ENCODE measurements at places on chromosomes 12 and 14.

- no peak for DNase-seq
Observed at GRCh38 chr14:33717866-33718265, 233.0 kb downstream of the EGLN3 start.

DNA sequence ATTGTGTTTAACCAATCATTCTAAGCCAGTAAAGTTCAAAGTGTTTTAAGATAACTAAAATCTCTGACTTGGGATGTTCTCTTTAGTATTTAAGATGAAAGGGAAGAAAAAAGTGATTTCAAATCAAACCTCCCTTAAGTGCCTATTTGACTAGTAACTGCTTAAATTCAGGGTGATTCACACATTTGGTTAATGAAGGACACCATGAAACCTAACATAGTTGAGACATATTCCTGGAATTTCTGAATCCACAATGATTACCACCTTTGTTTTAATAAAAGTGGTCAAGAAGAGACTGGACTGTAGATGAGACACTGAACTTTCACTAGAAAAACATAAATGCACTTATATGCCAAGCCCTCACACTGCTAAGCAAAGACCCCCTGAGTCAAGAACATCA, 138.7 kb downstream of the MED13L start:
- DNase-seq = no peak

DNA sequence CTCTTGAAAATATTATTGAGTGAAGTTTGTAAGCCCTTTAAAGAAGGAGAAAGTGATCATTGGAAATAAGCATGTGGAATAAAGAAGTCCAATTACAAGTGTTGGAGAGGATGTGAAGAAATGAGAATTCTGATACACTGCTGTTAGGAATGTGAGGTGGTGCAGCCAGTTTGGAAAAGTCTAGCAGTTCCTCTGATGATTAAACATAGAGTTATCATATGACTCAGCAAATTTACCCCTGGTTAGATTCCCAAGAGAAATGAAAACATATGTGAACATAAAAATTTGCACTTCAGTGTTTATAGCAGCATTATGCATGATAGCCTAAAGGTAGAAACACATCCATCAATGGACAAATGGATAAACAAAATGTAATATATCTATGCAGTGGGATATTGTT, 319.9 kb downstream of the AEBP2 start:
- no peak for DNase-seq

- DNase-seq = no peak
Observed at GRCh38 chr12:113467142-113467501, 4.5 kb downstream of the LHX5 start.

GRCh38 chr14:77738559-77739250, 22.3 kb downstream of the SNW1 start:
- DNase-seq = no peak

GRCh38 chr14:89447182-89447944, 30.3 kb upstream of the FOXN3 start:
- DNase-seq = no peak

GRCh38 chr14:53093206-53093605, 59.9 kb downstream of the DDHD1 start:
- no peak for DNase-seq

- DNase-seq = no peak
Observed at GRCh38 chr12:104357421-104357952, 53.9 kb downstream of the EID3 start.

DNA sequence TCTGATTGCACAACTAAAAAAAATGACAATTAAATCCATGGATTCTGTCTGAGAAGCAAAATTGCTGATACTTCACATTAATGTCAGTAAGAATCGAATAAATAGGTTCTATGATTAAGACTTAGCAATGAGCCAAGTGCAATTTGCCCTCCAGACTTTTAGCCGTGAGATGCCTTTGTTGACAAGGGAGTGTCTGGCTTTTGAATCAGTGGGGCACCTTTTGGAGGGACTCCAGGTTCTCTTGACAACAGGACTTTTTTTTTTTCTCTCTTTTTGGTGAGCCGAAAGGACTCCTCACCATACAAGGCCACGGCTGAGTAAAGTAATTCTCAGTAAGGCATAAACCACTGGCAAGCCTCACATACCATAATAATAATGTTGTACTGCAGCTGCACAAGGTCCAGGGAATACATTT, 4.7 kb upstream of the MDM1 start:
- DNase-seq = no peak

- DNase-seq = no peak
Observed at GRCh38 chr12:119283310-119283709, 51.2 kb upstream of the CCDC60 start.

DNA sequence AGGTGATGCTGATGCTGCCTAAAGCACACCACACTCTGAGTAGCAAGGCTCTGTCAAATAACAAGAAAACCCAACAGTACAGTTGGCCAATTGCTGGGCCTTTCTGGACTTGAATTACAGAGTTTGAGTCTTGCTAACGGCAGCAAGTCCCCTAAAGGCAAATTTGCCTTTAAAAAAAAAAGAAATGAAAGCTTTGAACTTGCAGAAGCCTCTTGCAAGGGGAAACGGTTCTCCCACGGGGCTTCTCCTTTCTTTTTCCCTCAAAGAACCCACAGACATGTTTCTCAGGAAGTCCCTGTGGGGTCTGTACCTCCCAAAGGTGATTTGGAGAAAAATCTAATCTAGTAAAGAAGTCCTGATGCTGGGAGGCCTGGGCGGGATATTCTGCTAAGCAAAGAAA, 191.3 kb upstream of the MYL2 start:
- no peak for DNase-seq

Measured in stimulated activated CD8-positive, alpha-beta memory T cell treated with anti-CD3 and anti-CD28 coated beads, Interleukin-2, amount 100 ng/mL, for 1 hour (primary cell).